ENCODE measurements at places on chromosomes 3 and 15. TPM values are rescaled to one million over a fixed set of nuclear protein-coding genes. Genes with fewer than 3 reads are reported as not detected.

DNA sequence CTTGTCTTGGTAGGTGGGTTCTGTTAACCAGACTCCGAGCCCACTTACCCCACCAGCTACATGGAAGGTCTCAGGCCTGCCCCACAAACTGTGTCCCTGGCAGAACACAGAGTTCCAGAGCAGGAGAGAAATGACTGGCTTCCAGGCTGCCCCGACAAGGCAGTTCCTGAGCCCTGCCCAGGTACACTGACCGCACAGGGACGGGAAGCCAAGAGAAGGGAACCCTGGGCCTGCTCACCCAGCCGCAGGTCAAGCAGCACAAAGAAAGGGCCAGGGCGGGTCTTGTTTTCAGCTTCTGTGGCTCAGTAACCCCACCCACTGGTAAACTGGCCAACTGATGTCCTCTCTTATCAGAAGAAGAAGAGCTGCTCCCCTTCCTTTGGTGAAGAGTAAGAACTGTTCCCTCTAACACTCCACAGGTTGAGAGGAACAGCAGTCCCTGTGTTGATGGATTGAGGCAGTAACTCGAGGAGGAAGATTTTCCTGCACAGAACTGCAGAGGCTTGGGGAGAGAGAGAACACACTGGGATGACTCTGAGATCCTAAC lies 68.4 kb downstream of the CRTC3 start:
- peak; percentile 70 for DNase-seq

- no peak for DNase-seq
Measured at GRCh38 chr15:72487070-72487797, 13.1 kb downstream of the ARIH1 start.

DNA sequence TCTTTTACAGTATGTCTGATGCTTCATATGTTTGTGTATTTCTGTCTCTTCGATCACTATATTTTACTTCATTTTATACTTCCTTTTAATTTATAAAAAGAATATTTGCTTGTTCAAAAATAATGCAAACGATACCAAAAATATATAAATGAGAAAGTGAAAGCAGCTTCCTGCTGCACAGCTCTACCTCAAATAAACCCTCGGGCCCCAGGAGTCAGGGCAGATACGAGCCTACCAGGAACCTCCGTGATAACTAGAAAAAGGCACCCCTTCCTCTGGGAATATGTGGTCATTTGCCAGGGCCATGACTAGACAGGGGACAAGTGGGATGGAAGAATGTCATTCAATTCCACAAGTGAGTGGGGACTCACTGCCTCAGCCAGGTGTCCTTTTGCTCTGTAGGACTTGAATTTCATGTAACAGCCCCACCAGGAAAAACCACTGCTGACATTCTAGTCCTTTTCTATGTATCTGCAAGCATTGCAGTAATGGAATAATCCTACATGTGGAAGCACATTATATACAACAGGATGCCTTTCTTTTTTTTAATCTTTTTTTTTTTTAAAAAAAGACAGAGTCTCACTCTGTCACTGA lies 133.3 kb downstream of the SUCLG2 start:
- DNase-seq, result no peak

DNA sequence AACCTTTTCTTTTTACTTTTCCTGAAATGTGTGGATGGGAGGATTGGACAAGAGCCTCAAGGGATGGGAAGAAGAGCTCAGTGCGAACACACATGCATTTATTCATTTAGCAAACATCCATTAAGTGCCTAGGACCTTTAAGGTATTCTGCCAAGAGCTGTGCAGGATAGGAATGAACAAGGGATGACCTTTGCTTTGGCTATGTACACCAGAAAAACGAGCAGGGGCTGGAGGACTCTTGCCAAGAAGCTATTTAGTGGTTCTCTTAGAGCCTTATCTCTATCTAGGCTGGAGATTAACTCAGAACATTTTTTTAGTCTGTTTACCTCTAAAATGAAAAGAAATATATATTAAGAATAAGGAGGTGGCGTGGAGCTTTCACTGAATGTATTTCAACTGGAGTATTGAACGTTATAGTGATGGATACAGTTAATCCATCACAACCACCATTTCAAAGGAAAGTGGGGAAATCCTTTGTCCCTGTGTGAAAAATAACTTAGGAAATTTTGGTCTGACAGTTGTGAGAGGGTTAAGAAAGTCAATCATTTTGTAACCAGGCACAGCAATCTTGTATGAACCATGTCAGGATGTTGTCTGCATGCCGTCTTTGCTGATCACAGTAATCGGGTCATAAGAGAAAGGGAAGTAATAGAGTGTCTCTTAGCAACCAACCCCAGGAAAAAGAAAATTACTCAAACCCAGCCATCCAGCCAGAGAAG lies 279.0 kb downstream of the LPP start:
- DNase-seq, result no peak

- DNase-seq, result no peak
Measured at GRCh38 chr3:122233101-122233952, 49.9 kb downstream of the CASR start.

DNA sequence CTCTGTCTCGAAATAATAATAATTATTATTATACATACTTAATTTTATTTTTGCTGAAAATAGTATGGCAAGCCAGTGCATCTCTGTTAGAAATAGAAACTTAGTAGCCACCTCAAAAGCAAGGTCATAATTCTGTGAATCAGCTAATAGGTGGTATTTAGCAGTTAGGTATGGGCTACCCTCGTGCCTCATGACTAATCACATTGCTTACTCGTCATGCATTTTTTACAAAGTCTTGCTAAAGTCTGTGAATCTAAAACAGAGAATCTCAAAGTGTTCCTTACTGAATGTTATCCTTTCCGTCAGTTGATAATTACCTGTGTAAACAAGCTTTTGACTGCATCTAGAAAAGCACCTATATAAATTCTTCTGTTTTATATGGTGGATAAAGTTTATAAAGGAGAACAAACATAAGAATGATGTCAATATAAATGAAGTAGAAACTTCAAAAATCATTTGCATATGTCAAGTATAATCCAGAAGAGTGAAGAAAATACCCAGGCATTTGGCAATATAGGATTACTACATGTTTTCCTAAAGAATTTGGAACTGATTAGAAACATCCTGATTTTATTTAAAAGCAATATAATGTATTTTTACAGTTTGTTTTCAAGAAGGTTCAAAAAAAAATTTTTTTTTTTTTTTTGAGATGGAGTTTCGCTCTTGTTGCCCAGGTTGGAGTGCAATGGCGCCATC lies 6.2 kb downstream of the PPARG start:
- no peak for DNase-seq

- no peak for DNase-seq
Measured at GRCh38 chr15:99669250-99669649, 64.0 kb downstream of the LYSMD4 start.

Gene PAK2
- total RNA-seq, result 47.5 TPM

GRCh38 chr3:133831966-133832801 lies 26.6 kb downstream of the SRPRB start:
- no peak for DNase-seq

Gene ZNF770
- total RNA-seq, result 17.6 TPM

DNA sequence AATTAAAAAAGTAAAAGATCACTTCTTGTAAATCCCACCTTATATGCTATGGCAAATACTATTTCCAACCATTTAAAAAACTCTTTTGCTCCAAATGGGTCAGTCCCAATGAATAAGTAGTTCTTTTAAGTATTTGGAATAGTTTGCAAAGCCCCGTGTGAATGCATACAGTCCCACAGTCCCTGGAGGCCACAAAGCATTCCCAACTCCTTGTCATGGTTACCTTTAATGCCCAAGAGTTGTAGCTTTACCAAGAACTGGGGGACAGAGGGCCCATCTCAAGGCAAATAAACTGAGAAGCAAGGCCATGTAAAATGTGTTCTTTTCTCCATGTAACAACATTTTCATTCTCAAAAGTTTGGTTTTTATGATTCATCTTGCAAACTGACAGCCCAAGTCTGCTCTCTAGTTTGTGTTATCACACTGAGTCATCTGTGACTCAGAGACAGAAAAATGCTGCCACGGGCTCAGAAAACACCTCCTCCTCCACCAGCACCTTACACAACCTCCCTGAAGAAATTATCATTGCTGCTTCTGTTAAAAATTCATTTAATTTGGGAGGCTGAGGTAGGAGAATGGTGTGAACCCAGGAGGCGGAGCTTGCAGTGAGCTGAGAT lies 336.2 kb downstream of the ERC2 start:
- no peak for DNase-seq

GRCh38 chr3:40521254-40521653 lies 3.5 kb upstream of the ZNF621 start:
- no peak for DNase-seq

Gene BCHE
- total RNA-seq, result 13.5 TPM

GRCh38 chr3:141913150-141913811 lies 36.8 kb downstream of the ATP1B3 start:
- DNase-seq, result no peak

DNA sequence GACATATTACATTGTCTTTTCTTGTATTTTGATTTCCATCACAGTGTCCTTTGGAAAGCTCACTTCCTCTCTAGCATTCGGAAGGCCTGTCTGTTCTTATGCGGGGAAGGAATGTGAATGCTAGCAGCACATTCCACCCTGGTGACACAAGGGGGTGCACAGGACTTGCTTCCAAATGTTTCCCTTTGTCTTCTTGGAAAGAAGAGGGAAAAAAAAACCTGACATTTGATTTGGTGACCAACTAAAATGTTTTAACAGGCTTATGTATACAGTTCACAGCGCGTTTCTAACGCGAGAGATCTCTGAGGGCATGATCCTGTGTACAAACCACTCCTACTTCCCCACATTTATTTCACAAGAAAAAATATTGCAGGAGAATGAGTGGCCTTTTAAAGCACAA lies 107.6 kb upstream of the FXR1 start:
- no peak for DNase-seq

Gene TOPAZ1
- not detected for total RNA-seq

Gene ISL2
- total RNA-seq, result not detected

- no peak for DNase-seq
Measured at GRCh38 chr3:27289769-27290413, 79.3 kb downstream of the NEK10 start.

Gene ARNT2
- total RNA-seq, result 4.8 TPM

Gene MST1
- 3.9 TPM for total RNA-seq

- no peak for DNase-seq
Measured at GRCh38 chr3:135860761-135861160, 104.8 kb upstream of the PPP2R3A start.

DNA sequence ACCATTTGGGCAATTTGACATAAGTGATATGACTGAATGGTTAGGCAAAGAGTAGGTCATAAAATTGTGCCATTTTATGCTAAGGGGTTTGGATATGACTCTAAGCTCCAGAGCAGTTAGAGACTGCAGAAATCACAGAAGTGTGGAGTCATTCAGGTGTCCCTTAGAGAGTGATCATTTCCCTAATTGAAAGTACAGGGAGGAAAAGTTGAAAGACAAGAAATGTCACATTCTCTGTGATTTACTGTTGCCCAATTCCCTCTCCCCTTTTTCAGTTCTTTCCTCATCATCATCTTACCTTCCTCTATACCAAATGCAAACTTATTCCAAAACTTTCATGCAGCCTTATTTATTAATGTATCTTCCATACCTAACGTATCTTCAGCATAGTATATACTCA lies 2.7 kb upstream of the GOLGB1 start:
- no peak for DNase-seq

GRCh38 chr3:197480320-197480719 lies 75.4 kb downstream of the BDH1 start:
- no peak for DNase-seq

GRCh38 chr3:5579139-5579602 lies 391.7 kb downstream of the EDEM1 start:
- DNase-seq, result no peak

- DNase-seq, result no peak
Measured at GRCh38 chr15:59918994-59919951, 84.8 kb upstream of the FOXB1 start.

Gene KLHL40
- 0.63 TPM for total RNA-seq

DNA sequence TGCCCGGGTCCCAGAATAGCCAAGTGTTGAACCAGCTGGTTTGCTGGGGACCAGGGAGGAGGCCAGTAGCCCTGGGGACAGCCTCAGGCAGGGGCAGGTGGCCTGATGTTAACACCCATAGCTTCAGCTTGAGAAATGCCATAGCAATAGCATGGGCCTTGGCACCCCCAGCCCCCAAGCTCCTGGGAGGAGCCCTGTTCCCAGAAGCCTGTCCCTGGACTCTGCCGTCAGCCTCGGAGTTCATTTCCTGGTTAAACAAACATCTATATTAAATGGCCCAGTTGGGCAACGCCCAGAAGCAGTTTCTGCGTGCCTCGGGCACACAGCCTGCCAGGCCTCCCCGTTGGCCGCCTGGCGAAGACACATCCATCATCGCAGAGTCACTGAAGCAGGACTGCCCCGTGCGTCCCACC lies 58.2 kb downstream of the FGD5 start:
- peak; percentile 86 for DNase-seq

GRCh38 chr3:170247875-170248274 lies 25.7 kb downstream of the PRKCI start:
- no peak for DNase-seq

DNA sequence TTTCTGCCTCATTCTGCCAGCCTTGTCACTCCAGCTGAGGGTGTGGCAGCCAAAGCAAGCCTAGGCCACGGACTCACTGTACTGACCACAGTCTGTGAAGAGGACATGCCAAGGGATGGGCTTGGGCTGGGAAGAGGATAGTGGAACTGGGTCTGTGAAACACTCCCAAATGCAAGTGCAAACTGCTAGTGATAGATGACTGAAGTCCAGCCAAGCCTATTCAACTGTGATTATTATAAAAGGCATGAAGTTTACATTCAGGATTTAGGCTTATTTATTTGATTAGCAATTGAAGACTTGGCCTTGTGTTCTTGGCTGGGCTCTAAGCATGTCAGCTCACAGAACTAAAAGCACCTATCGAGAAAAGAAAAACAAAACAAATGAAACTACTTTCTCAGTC lies 84.9 kb upstream of the UBE2E1 start:
- DNase-seq, result no peak

- no peak for DNase-seq
Measured at GRCh38 chr3:55204417-55204816, 276.6 kb upstream of the LRTM1 start.

- no peak for DNase-seq
Measured at GRCh38 chr3:54262541-54262940, 140.2 kb downstream of the CACNA2D3 start.

GRCh38 chr3:181425074-181425473 lies 286.7 kb upstream of the SOX2 start:
- DNase-seq, result no peak

DNA sequence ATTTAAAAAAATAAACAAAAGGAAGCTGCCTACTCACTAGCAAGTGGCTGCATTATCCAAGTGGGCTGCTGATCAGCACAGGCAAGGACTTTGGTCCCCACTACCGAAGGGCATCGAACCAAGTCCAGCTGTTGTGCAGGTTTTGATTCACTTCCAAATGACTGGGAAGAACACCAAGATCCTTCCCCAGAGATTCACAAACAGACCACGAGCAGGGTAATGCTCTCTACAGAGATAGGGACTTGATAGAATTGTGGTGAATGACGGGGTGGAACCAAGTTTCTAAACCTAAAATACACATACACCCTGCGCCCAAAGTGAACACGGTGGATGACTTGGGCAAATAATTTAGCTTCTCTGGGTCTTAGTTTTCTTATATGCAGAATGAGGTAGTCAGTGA lies 203.7 kb upstream of the ICE2 start:
- no peak for DNase-seq
